ENCODE measurements at places on chromosomes 6 and 20.

- DNase-seq: no peak
Measured at GRCh38 chr6:107434812-107435211, 24.6 kb downstream of the PDSS2 start.

DNA sequence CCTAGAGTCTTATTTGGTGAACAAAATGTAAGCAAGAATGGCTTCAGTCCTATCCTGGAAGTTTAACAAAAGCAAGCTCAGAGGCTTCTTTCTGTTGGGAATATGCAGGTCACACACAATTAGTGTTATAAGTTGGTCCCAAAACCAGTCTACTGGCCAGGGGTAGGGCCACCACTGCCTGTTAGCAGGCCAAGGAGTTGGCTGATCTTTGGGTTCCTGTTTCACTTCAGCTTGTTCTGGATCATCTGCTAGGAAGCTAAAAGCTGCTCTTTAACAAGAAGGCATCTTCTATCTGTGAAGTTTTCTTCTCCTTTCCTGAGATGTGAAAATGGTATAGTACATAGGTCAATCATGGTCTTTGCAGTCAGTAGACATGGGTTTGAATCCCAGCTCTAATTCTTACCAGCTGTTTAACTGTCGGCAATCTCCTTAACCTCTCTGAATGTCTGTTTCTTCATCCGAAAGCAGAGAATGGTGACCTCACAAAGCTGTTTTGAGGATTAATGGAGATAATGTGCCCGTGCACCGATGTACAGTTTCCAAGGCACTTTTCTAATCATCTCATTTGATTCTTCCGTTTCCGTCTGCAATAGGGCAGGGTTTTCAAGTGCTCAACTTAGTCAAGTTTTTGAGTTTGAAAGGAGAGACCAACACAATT lies 271.2 kb upstream of the TAB2 start:
- DNase-seq: no peak

DNA sequence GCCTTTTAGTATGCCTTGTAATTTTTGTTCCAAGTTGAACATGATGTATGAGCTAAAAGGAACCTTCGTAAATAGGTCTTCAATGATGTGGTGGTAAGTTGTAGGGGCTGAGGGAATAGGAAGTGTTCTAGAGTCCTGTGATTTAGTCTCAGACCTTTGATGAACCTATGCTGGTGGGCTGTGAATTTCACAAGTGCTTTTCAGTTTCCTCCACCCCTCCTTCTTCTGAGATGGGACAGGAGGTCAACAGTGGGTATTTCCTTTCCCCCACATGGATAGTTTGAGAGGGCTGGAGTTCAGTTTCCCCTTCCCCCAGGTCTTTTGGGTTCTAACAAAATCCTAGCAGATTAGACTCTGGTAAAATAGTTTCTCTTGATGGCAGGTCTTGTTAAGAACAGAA lies 121.0 kb upstream of the ATXN1 start:
- no peak for DNase-seq

GRCh38 chr6:155311086-155311485 lies 3.2 kb downstream of the TFB1M start:
- DNase-seq: no peak

- DNase-seq: no peak
Measured at GRCh38 chr6:21808045-21808470, 214.5 kb downstream of the SOX4 start.

DNA sequence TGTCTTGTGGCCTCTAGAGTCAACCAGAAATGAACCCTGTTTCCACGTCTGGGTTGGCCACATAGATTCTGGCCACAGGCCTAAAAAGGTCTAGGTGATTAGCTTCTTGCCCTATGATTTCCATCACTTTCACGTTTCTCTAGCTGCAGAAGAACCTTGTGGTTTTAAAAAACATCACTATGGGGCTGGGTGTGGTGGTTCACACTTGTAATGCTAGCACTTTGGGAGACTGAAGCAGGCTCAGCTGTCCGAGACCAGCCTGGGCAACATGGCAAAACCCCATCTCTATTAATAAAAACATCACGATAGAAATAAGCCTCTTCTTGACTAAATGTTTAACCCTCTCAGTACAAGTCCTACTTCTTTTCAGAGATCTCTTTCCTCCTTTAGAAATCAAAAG lies 27.6 kb downstream of the POLR1C start:
- DNase-seq: no peak

GRCh38 chr6:109379711-109380110 lies 2.6 kb downstream of the CD164 start:
- no peak for DNase-seq

DNA sequence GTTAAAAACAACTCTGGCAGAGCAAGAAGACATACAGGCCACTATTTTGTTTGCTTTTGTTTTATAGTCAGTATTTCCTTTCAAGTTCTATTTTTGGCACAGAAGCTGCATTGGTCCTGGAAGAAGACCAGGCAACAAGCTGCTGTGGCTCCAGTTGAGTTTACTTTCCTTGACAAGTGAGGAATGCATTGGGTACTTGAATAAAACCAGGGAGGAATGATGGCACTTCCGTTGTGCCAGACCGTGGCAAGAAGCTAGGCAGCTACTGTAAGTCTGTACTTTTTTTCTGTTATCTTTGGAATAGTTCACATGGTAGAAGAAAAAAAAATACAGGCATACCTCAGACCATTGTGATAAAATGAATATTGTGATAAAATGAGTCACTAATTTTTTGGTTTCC lies 66.3 kb downstream of the NCOA3 start:
- DNase-seq: no peak

GRCh38 chr6:92942549-92942948 lies 476.8 kb downstream of the EPHA7 start:
- no peak for DNase-seq

- no peak for DNase-seq
Measured at GRCh38 chr20:62142252-62143080, 728 bp downstream of the PSMA7 start.

- DNase-seq: no peak
Measured at GRCh38 chr6:159693894-159694545, 979 bp upstream of the SOD2 start.

GRCh38 chr6:43669922-43670622 lies 17.5 kb downstream of the MRPS18A start:
- DNase-seq: no peak

DNA sequence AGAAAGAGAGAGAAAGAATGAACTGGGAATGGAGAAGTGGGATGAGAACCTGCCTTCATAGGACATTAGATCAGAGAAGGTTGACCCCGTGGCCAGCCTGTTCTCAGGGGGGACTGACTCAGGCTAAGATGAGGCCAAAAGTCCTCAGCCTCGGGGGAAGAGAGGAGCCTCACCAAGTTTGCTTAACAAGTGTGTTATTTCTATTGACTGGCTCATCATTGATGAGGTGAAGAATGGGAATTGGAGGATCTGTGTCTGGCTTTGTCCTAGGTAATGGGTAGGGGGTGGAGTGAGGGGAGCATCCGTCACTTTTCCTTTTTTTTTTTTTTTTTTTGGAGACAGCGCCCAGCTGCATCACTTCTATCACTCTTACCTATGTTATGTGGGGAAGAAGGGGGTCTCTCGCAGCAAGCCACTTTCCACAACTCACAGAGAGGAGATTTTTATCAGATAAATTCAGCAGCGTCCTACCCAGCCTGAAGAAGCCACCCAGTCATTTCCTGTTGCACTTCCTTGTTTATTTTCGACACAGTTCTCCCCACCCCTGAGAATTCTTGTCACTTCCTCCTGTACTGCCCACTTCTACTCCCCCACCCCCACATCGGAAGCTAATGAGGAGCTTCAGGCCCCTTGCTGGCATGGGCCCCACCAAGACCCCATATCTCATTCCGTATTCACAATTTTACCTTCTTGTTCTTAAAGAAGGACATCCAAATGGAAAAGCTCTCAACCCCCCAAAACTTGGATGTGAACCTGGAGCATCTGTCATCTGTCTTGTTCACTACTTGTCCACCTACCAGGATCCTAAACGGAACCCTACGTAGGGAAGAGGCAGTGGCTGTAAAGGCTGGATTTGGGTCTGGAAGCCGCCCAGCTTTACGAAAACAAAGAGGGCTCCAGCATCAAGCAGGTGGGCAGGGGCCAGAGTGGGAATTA lies 2.8 kb upstream of the RNASET2 start:
- DNase-seq: no peak

DNA sequence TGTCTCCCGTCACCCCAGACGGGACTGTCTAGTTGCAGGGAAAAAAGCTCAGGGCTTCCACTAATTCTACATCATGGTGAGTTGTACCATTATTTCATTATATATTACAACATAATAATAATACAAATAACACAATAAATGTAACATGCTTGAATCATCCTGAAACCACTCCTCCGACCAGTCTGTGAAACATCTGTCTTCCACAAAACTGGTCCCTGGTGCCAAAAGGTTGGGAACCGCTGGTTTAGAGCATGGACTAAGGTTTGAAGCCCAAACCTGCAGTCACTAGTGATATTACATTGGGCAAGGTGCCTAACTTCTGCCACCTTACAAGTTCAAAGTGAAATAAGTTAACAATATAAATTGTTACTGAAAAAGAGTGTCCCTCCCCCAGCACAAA lies 175.7 kb downstream of the PDE10A start:
- no peak for DNase-seq

DNA sequence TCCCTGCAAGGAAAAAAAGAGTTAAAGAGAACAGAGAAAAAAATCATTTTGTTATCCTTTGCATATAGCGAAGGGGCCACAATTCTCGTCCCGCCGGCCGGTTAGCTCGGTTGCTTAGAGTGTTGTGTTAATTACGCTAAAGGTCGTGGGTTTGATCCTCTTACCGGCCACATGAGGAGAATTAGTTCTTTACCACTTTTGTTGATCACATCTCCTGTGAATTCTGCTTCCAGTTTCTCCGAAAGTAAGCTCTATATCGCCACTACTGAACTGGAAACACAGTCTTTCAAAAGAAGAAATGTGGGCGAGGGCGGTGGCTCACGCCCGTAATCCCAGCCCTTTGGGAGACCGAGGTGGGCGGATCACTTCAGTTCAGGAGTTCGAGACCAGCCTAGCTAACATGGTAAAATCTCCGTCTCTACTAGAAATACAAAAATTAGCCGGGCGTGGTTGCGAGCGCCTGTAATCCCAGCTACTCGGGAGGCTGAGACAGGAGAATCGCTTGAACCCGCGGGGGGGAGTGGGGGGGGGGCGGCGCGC lies 13.4 kb downstream of the PRSS16 start:
- DNase-seq: no peak

DNA sequence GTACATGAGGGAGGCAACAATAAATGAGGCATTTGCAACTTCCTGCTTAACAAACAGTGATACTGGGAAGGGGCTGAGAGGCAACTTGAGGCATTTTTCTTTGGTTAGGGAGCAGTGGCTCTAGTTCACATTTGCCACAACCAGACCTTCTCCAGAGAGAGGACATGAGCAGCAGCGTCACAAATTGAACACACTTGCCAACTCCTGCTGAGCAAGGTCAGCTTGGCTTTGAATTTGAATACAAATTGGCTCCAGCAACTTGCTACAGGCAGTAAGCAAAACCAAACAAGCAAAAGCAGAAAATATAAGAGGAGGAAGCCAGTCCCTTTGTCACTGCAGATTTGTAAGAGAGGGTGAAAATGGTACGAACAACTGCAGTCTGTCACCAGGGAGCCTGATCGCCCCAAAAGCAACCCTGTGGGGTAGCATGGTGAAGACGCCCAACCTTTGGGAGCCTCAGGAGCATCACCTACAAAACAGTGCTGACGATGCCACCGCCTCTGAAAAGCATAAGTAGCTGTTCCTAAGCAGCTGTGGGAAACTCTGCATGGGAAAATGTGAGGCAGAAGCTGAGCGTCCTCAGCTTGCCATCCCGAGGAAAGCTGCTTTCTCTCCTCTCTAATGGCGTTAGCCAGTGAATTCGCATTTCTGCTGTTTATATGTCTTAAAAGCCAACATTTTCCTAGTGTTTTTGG lies 378.7 kb downstream of the RNGTT start:
- no peak for DNase-seq

DNA sequence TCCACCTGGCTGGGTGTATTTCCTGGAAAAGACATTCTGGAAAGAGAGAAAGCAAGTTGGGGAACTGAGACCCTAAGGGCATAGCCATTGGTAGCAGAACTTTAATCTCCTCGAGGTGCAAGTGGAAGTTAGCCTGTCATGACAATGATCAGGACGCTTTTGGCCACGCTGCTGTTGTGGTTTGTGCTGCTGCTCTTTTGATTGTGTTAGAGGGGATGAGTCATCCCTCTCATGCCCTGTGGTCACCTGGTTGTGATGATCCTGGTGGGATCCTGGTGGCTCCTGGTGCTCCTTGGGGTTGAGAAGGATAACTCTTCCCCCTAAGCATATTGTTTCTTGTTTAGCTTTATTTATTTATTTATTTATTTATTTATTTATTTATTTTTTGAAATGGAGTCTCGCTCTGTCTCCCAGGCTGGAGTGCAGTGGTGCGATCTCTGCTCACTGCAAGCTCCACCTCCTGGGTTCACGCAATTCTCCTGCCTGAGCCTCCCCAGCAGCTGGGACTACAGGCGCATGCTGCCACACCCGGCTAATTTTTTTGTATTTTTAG lies 350.3 kb downstream of the KIF16B start:
- DNase-seq: no peak

- no peak for DNase-seq
Measured at GRCh38 chr6:29527126-29527525, 32.4 kb downstream of the UBD start.

GRCh38 chr20:1456300-1456699 lies 10.3 kb downstream of the NSFL1C start:
- no peak for DNase-seq

- DNase-seq: no peak
Measured at GRCh38 chr6:2763876-2764540, 1.2 kb upstream of the WRNIP1 start.

DNA sequence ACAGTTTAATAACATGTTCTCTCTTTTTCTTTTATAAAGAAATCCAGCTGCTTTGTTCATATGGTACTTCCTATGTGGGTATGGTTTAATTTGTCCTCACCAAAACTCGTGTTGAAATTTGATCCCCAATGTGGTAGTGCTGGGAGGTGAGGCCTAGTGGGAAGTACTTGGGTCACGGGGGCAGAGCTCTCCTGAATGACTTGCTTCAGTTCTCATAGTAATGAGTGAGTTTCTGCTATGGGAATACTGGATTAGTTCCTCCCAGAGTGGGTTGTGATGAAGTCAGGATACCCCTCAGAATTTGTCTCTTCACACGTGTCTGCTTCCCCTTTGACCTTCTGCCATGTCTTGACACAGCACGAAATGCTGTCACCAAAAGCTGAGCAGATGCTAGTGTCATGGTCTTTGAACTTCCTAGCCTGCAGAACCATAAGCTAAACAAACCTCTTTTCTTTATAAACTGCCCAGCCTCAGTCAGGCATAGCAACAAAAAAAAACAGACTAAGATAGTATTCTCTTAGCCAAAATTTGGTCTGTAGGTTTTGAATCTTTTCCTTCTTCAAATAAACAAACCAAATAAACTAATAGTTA lies 87.8 kb upstream of the HS3ST5 start:
- DNase-seq: no peak

GRCh38 chr6:169069356-169069755 lies 184.3 kb downstream of the THBS2 start:
- DNase-seq: no peak

DNA sequence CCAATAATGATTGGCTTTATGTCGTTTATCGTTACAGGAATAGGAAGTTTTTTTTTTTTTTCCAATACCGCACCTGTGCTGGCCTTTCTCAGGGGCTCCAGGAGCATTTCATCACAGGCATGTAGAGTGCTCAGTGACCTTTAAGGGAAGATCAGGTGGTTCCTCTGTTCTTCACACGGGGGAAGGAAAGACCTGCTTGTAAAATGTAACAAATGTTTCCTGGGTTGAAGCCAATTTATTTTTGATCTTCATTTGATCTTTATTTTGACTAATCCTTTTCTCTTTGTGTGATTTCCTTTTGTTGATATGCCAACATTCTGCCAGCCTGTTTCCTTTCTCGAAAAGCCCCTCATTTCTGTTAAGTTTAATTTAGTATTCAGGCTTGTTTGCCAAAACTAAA lies 61.9 kb upstream of the HBS1L start:
- no peak for DNase-seq

Measured in stimulated activated CD8-positive, alpha-beta memory T cell treated with anti-CD3 and anti-CD28 coated beads, Interleukin-7, amount 100 ng/mL, for 1 hour (primary cell).